ENCODE measurements at places on chromosomes 2 and 18. TPM values are rescaled to one million over a fixed set of nuclear protein-coding genes. Genes with fewer than 3 reads are reported as not detected.

Gene ARHGAP15
- total RNA-seq: not detected

Gene HOXD11
- not detected for total RNA-seq

Gene LONRF2
- not detected for total RNA-seq

- no peak for DNase-seq
Observed at GRCh38 chr2:136538489-136538888, 226.9 kb upstream of the THSD7B start.

GRCh38 chr18:10057401-10057893 is 143.6 kb downstream of the VAPA start:
- DNase-seq: no peak

DNA sequence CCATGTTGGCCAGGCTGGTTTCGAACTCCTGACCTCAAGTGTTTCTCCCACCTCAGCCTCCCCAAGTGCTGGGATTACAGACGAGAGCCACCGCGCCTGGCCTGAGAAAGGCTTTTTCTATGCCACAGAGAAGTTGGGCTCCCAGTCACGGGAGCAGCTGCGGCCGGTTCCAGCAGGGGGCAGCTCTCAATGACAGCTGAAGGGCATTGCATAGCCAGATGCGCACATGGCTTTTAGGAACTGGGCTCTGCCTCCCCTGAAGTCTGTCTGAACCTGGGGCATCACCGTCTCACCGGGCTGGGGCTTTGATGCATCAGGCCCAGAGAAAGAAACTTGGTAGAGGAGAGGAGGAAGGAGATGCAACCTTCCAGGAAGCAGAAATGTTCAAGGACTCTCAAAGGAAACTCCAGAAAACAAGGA is 84.2 kb upstream of the LAPTM4A start:
- no peak for DNase-seq

- DNase-seq: no peak
Observed at GRCh38 chr2:113126845-113127645, at the start of gene IL1RN. Gene IL1RN, plus strand, starts transcription at chr2:113127598. Its CDS starts 27 bp downstream, at chr2:113127625.

- no peak for DNase-seq
Observed at GRCh38 chr18:6521803-6522418, 107.2 kb upstream of the L3MBTL4 start.

DNA sequence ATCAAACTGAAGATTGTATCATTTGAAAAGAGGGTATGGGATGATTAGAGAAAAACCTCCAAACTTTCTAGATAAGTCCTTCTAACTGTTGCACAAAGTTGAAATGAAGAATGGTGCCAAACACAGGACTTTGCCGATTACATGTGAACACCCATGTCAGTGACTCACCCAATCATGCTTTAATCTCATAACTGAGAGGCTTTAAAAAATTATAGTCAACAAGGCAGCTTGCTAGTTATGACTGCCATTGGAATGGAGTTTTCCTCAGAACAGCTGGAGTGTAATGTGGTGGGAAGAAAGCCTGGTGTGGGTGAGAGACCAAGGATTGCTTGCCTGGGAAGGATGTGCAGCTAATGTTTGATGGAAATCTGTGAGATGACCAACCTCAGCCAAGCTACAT is 98.2 kb upstream of the ALPP start:
- DNase-seq: no peak

- DNase-seq: no peak
Observed at GRCh38 chr2:186593523-186593922, 3.7 kb downstream of the ITGAV start.

Data from foreskin keratinocyte (primary cell).